Suprapubic skin (tissue), 4 donors: ENCODE measurements at places on chromosomes 4 and X.

DNA sequence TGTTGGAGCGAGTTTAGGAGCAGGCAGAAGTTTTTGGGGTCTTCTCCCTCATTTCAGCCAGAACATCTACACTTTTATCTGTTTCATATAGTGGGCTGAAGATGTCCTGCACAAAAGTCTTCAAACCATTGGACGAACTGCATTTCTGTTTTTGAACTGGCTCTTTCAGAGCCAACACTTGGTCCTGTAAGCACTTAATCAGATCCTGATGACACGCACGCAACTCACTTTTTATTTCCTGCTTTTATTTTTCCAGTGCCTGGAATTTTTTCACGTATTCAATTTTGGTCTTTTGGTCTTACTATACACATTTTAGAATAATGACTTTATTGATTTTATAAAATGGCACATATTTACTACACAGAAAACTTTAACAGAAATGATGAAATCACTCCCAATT lies 40.2 kb upstream of the NKX3-2 start:
- no peak for DNase-seq

DNA sequence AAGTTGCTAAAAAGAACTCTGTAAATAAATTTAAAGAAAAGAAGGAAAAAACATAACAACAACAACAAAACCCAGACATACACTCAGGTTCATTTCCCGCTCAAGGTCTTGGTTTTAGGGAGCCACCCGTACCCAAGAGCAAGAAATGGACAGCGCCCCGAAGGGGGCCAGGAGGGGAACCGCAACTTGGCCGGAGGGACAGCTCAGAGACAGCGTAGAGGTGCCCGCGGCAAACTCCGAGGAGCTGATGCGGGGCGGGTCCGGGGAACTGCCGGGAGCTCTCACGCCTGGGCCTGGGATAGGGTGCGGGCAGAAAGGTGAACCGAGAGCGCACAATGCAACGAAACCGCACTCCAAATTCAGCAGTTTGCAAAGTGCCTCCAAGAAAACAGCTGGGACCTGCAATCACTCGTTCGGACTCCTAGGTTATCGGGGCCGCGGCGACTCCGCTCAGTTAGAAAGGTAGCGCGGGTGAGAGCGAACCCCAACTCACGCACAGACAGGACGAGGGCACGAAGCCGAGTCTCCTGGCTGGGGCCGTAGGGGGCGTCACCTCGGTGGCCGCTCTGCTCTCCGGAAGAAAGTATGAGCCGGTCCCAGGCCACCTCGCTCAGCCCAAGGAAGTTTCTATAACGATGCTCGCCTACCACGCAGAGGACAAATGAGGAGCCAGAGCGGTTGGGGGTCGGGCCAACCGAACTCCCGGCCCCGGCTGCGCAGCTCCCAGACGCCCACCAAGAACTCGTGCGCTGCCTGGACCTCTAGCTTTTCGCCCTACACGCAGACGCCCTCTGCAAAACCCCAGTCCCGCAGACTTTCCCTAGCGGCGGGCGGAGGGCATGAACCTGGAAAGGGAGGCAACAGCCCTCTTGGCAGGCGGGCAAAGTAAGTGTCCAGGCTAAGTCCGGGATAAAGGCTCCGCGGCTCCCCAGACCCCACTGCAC lies 1.4 kb downstream of the NDNF start:
- peak; percentile 82 for DNase-seq

DNA sequence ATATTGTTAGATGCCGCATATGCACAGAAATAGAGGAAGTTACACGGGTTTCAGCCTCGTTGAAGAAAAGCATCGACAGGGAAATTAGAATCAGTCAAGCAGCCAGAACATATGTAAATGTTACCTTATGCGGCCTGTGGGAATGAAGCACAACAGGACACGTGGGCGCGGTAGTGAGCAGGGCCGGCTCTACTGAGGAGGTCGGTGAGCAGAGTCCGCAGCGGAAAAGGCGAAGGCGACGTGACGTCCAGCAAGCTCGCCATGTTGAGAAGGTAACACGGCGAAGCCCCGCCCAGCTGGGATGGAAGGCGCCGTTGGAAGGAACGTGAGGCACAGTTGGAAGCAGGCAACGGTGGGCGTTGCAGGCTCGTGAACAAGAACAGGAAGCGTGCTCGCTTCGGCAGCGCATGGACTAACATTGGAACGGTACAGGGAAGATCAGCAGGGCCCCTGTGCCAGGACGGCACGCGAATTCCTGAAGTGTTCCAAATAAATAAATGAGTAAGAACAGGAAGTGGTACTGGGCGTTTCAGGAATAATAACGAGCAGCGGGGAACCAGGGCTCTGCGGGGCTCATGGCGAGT lies 54.6 kb downstream of the MTNR1A start:
- DNase-seq, result no peak

DNA sequence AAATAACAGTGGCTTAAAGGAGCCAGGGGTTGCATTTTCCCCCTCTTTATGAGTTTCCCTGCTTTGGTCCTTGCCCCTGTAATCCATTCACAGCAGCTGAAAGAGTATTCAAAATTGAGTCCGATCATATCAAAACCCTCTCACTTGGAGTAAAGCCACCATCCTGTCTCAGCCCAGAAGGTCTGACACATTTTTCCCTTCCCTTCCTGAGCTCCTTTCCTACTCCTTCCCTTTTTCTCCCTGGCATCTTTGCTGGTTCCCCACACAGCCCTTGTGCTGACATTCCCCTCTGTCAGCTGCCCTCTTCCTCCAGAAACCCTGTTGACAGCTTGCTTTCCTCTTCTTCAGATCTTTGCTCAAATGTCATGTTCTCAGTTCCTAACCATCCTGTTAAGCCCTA lies 295.6 kb downstream of the EVC2 start:
- DNase-seq, result no peak

DNA sequence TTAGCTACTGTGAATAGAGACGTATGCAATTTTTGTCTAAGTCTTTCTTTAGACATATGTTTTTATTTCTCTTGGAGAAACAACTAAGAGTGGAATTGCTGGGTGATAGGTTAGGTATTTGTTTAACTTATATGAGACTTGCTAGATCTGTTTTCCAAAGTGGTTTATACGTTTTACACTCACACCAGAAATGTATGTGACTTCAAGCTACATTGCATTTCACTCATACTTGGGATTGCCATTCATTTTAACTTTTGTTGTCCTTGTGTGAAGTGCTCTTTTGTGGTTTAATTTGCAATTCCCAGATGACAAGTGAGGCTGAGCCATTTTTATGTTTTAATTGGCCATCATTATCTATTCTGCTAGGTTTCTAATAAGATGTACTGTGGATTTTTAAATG lies 817.2 kb downstream of the GLUD2 start:
- DNase-seq, result no peak

DNA sequence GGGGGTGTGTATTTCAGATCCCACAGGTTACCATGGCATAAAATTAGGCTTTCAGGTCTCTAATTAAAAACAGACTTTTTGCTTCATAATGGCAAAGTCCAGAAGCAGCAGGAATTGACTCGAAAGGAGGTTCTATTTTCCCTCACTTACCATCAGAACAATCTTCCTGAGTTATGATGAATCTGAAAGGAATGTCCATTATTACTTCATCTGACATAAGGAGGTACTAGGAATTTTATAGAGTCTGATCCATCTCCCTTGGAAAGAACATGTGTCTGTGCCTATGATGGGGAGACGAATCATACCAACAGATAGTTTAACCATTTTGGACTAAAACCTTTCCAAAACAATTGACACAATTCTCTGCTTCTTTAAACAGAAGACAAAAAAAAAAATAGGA lies 206.3 kb upstream of the FGF13 start:
- DNase-seq, result no peak

DNA sequence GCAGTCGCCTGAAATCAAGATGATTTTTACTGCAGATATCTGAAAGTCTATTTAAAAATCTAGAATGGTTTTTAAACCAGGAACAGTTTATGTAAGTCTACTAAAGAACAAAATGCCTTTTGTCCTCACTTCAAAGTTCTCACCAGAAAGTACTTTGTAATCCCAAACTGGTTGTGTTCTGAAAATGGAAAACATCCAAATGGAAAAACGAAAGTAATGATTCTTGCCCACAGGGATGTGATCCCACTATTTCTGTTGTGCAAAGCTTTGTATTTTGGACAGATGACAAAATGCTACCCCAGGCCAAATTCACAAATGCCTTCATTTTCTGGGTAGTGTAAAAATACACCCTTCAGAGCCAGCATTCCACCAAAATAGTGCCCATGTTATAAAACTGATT lies 265.5 kb upstream of the FTHL17 start:
- DNase-seq, result no peak

GRCh38 chr4:148435654-148436406 lies 6.4 kb downstream of the NR3C2 start:
- DNase-seq, result no peak

- DNase-seq, result no peak
Measured at GRCh38 chr4:2714061-2714770, 41.9 kb downstream of the TNIP2 start.

DNA sequence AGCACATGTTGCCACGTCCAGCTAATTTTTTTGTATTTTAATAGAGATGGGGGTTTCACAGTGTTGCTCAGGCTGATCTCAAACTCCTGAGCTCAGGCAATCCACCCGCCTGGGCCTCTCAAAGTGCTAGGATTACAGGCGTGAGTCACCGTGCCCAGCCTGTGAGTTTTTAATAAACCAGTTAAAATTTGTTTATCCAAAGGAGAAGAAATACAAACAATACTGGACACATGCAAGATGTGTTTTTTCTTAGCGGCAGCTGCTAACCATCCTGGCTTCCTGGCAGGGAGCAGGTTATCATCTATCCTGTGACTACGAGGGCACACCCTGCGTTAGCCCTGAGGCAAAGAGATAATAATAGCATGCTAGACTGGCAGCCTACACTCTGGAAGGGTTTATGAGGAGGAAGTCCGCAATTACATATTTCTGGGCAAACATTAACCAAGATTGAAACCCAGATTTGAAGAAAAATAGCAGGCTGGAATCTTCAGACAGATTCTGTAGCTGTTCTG lies 191.4 kb downstream of the SPRY1 start:
- DNase-seq, result no peak

DNA sequence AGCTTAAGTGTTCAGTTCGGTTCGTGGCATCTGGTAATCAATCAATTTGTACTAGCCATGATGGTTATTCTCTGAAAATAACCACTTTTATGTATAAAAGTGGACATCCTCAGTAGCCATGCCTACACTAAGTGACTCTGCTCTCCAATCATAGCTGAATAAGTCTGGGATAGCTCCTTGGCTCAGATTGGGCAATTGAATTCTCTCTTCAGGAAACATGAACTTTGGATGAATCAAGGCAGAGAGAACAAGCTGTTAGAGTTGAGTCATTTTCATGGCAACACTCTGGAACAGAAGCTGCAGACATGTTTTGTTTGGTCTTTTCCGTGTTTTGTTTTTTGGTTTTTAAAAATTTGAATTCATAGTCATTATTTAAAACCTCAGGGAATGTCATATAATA lies 66.8 kb upstream of the TMEM164 start:
- no peak for DNase-seq

DNA sequence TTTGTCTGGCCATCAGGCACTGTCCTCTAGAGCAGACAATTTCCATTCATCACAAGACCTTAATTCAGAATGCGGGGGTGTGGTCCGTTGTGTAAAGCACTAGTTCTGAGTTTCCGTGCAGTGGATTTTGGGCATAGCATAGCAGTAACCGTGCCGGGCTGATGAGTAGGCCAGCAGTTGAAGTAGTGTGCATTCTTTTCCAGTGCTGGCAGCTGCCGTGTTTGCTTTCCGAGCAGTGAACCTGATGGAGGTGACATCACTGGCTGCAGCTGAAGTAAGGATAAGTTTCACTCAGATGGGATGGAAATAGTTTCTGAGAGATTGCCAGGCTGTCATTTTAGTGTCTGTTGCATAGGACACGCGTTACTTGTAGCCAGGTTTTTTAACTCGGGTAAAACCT lies 107.0 kb upstream of the STIM2 start:
- DNase-seq, result no peak

- DNase-seq, result no peak
Measured at GRCh38 chr4:157779081-157779480, 393.7 kb downstream of the GASK1B start.

GRCh38 chr4:82998898-82999297 lies 11.7 kb downstream of the LIN54 start:
- no peak for DNase-seq

DNA sequence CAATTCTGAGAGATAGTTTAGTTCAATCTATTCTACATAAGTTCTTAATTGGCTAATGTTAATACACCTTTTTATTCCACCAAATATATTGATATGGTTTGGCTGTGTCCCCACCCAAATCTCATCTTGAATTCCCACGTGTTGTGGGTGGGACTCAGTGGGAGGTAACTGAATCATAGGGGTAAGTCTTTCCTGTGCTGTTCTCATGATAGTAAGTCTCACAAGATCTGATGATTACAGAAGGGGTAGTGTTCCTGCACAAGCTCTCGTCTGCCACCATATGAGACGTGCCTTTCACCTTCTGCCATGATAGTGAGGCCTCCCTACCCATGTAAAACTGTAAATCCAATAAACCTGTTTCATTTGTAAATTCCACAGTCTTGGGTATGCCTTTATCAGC lies 11.3 kb downstream of the PPA2 start:
- DNase-seq, result no peak

DNA sequence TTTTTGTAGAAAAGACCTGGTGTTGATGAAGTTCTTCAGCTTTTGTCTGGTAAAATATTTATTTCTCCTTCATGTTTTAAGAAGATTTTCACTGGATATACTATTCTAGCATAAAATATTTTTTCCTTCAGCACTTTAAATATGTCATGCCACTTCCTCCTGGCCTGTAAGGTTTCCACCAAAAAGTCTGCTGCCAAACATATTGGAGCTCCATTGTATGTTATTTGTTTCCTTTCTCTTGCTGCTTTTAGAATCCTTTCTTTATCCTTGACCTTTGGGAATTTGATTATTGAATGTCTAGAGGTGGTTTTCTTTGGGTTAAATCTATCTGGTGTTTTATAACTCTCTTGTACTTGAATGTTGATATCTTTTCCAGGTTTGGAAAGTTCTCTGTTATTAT lies 35.6 kb upstream of the NMU start:
- no peak for DNase-seq

GRCh38 chr4:11590132-11590531 lies 161.4 kb upstream of the HS3ST1 start:
- no peak for DNase-seq

DNA sequence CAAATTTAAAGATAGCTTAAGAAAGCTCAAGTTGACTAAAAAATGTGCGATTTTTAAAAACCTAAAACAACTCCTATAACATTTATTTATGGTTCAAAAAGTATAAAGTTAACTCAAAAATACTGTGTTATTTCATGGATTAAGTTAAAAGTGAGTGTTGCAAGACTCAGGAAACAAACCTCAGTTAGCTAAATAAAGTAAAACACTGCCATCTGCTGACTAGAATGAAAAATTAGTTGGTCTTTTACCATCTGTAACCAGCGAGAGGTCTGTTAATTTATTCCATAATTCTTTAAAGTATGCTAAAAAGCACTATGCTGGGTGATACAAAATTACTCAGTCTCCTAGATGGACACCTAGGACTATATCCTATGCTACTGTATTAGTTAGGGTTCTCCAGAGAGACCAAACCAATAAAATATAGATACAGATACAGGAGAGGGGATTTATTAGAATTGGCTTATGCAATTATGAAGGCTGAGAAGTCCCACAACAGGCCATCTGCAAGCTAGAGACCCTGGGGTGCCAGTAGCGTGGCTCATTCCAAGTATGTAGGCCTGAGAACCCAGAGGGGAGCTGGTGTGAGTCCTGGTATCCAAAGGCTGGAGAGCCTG lies 4.9 kb upstream of the WDFY3 start:
- DNase-seq, result no peak
